ENCODE measurements at places on chromosomes 7 and 10.
A peak's percentile ranks its signal among the peaks of the same experiment; 100 is the strongest.

DNA sequence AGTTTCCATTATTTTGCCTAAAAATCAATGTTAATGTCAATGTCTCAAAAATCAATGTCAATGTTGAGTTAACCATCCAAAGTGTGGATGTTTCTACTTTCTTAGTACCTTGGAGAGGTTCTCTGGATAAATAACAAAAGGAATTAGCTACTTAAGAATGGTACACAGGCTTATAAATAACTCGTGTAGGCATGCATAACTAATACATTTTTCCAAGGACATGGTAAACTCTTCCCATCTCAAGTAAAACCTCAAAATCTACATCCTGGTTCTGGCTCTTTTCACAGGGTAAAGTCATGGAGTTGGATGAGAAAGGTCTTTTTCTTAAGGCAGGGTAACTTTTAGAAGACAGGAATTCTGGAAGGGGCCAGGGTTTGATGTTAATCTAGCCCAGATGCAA is 59.9 kb downstream of the CAV1 start:
- DNase-seq: no peak

DNA sequence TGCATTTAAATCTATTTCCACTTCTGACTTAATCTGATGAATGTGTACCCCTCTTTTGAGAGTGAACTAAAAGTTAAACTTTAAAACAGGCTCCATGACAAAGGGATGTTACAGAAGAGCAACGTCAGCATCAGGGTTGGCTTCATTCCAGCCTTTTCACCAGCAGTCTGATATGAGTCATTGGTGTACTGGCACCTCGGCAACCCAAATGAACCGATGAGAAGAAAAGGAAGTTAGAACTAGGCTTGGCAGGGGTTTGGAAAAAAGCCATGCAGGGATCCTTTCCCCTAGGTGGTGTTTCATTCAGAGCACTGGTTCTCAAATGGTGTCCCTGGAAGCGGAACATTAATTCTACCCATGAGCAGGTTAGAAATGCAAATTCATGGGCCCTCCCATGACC is 53.6 kb downstream of the SEC61G start:
- DNase-seq: no peak

GRCh38 chr7:11587048-11587447 is 244.9 kb downstream of the THSD7A start:
- no peak for DNase-seq

GRCh38 chr7:154442939-154443338 is 390.7 kb downstream of the DPP6 start:
- no peak for DNase-seq

DNA sequence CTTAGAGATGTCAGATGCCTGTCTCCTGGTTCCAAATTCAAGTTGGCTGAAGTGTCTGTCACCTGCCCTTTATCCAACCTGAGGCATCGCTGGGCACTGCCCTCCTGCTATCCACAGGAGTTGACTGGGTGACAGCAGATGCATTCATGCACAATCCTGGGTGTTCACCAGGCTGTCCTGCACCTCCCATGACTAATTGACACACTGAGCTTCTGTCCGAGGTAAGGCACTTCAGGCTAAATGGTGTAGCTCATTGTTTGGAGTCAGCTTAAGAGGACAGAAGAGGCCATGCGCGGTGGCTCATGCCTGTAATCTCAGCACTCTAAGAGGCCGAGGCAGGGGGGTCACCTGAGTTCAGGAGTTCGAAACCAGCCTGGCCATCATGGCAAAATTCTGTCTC is 2.4 kb downstream of the UCMA start:
- no peak for DNase-seq

GRCh38 chr7:110721395-110721794 is 369.5 kb upstream of the LRRN3 start:
- no peak for DNase-seq

DNA sequence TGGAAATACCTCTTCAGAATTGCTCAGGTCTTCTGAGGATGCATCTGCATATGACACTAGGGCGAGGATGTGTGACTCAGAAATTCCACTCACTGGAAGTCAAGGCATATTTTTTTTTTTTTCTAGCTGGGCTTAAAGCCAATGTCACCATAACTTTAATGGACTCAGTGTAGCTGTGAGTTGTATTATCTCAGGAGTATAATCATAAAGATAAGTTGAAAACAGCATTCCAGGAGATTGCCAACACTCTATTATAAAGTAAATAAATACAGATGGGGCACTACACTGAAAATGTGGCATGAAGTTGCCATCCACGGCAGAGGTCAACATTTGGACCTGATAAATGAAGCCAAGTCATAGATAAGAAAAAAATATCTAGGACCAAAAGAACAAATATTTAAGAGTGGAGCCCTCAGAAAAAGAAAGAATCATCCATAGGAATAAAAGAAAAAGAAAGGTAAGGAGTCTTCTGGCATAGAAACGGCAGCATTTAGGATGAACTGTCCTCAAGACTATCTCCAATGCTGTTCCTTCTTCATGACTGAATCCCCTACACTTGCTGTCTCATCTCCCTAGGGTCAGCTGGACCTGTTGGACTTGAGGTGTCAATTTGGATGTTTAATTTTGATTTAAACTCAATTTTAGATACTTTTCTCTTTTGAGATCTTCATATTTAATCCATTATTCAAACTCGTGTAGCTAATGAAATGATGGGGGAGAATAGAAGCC is 72.9 kb upstream of the CAV2 start:
- peak; percentile 88 for DNase-seq

DNA sequence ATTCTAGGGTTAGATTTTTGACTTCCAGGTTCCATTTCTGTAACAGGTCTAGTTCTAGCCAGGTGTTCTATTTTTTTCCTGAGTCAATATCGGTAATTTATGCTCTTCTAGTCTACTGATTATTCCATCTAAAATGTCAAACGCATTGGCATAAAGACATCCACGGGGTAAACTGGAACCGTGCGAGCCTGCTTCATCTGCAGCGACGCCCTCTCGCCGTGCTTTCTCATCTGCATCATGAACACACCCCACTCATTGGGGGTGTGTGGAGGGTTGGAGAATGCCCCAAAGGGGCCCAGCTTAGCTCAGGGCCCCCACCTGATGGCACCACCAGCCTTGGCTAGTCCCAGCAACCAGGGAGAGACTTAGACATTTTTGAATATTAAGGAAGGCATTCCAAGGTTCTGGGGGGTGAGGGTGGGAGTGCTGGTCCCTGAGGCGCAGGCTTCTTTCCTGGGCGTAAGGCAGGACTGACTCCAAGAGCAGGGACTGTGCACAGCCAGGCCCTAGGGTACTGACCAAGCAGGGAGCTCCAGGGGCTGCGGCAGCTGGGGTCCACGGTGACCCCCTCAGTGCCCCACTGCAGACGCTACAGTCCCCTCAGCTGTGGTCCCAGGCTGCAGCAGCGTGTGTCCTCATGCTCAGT is 12.9 kb upstream of the CRYGN start:
- no peak for DNase-seq

DNA sequence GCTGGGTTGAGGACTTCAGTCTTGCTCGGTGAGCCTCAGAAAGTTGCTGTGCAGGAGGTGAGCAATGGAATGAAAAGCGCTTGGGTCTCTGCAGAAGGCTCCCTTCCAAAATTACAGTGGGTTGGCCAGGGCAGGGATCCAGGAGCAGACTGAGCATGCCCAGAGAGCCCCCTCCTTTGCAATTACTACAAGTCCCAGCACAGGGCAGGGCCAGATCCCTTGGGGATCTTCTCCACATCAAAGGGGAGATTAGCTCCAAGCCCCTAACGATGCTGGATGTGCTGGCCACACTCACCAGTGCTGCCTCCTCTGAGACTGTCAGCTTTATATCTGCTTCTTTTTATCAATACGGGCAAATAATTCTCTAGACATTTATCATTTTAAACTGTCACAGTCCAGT is 337.5 kb downstream of the RPS24 start:
- DNase-seq: no peak

- peak; percentile 3 for DNase-seq
Observed at GRCh38 chr7:14888962-14889361, 13.6 kb downstream of the DGKB start.

GRCh38 chr10:17153321-17153720 is 23.7 kb upstream of the CUBN start:
- no peak for DNase-seq

DNA sequence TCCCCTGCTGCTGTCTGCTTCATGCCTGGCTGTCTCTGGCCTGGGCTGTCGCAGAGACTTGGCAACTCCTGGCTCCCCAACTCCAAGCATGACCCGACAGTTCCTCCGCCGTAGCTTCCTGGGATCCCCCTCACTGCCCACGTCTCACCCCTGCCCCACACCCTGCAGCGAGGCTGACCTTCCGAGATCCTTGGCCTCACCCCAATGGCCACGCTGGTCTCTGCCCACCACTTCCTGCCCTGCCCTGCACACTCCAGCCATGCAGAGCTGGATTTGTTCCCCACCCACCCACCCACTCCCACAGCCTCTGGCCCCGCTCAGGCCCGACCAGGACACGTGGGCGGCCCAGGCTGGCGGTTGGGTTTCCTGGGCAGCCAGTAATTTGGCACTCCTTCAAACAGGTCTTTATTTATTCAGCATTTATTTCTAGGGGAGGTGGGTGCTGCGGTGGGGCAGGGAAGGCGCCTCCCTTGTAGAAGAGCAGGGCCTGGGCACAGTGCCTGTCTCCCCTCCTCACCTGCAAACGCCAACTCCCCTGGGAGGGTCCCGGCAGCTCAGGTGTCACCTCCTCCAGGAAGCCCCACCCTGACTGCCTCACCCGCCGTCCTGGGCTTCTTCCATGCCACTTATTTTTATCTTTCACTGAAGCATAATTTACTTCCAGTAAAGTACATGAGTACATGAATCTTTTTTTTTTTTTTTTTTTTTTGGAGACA is 25.5 kb downstream of the GTF2IRD1 start:
- DNase-seq: no peak

- DNase-seq: no peak
Observed at GRCh38 chr7:151392426-151392825, 17.4 kb downstream of the WDR86 start.

DNA sequence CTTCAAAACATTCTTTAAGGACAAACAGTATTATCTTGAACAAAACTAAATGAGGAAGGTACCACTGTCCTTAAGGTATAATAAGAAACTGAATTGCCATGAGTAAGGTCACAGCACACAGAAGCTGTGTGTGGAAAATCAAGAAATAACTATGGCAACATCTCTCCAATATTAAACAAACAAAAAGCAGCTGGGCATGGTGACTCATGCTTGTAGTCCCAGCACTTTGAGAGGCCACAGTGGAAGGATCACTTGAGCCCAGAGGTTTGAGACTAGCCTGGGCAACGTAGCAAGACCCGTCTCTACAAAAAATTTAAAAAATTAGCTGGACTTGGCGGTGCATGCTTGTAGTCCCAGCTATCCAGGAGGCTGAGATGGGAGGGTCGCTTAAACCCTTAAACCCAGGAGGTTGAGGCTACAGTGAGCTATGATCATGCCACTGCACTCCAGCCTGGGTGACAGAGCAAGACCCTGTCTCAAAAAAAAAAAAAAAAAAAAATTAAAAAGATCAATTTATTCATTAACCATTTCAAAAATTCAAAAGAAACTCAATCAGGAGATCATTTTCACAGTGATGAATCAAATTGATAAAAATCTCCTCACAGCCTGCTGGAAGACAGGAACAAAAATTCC is 195.4 kb downstream of the SKIDA1 start:
- DNase-seq: peak; percentile 98

- DNase-seq: no peak
Observed at GRCh38 chr7:69018200-69018599, 580.1 kb upstream of the AUTS2 start.

GRCh38 chr10:64814201-64814600 is 1293.0 kb downstream of the REEP3 start:
- no peak for DNase-seq

- no peak for DNase-seq
Observed at GRCh38 chr7:111593343-111593742, 31.1 kb upstream of the IMMP2L start.

DNA sequence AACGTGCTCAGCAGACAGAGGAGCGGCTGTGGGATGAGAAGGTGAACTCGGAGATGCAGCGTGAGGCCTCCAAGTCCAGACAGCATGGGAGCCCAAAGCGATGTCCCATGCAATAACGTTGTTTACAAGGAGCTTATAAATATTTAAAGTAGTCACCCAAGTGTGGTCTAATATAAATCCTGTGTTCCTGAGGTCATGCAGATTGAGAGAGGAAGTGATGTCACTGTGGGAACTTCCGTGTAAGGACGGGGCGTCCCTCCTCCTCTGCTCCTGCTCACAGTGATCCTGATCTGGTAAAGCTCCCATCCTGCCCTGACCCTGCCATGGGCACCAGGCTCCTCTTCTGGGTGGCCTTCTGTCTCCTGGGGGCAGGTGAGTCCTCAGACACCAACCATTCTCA is 94.7 kb upstream of the PRSS58 start:
- peak; percentile 69 for DNase-seq

- no peak for DNase-seq
Observed at GRCh38 chr7:67894746-67895145, 898.1 kb downstream of the TYW1 start.

GRCh38 chr7:138169441-138169851 is 93.2 kb downstream of the AKR1D1 start:
- DNase-seq: no peak

Data from mesenchymal stem cell (in vitro differentiated cells and primary cell).